Activated CD8-positive, alpha-beta memory T cell treated with anti-CD3 and anti-CD28 coated beads, Interleukin-2, amount 50 U/mL, for 48 hours (primary cell): ENCODE measurements at places on chromosomes 2 and 18.

DNA sequence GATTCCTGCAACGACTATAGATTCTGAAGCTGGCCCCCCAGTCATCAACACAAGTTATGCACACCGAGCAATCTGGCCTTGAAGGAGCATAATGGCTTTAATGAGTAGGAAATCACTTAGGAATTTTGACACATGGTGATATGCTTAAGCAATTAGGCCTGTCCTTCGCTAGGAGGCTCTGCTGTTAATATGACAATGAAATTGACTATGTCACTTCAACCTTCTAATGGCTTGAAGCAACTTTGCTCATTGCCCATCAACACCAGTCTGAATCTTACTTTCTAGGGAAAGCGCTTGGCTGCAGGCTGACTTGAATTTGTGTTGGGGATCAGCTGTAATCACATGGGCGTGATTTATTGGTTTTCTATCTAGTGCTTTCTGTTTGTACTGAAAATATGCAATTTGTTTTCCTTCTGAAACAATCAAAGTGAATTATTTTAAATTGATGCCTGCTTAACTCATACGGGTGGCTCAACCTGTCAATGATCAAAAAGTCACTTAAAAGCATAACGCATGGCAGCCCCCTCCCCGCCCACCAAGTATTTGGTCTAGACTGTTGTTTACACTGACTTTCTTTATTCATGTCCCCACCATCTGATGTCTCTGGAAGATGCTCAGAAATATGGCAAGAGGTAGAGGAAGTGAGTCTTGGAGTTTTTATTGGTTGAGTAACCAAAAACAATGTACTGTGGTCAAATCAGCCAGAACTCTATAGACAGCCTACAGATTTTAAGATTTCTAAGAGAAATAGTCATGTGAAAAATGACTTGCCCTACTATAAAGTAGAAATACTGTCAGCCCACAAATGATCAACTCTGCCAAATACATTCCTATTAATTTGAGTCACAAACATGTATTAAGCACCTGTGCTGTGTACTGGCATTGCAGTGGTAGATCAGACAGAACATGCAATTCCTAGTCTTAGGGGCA lies 344.9 kb downstream of the RBM43 start:
- DNase-seq: no peak

DNA sequence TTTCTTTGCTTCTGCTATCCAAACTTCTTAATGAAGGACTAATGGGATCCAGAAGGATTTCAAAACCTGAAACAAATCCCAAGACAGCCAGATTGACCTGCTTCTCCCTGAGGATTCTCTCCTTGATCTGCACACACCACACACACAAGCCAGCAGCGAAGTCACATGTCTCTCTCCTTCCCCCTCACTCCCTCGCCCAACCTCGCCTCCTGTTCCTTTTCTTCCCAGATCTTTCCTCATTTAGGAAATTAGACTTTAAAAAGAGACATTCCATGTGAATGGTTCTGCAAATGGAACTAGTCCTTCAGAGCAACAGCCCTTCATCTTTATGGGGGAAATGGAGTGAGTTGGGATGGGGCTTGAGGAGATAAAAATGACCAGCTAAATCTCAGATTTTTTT lies 639.1 kb upstream of the SETBP1 start:
- no peak for DNase-seq

DNA sequence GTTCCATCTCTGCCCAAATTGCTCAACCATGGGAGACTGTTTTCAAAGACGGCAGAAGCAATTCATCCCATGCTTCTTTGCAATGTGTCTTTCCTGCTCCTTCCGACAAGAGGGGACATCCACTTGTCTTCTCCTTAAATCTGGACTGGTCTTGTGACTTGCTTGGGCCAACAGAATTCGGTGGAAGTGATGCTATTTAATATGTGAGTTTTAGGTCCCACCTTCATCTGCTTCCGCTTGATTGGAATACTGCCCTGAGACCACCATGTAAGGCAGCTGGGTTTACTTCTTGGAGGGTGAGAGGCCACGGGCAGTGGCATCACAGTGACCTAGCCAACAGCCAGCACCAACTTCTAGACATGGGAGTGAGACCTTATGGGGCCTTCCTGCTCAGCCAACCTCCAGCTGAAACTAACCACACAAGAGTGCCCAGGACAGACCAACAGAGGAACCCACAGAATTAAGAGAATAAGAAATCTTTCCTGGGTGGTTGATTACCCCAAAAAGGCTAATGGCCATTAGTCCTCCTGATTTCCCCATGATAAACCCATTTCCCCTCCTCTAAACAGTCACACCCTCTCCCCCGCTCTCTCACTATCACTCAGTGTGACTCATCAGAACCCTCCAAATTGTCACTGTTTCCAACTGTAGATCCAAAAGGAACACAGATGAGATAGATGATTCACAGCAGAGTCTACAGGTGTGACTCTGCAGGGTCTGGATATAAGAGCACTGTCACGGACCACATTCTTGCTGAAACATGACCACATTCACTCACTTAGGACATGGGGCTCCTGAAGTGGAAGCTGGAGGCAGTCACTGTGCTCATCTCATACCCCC lies 16.2 kb upstream of the RHOB start:
- peak; percentile 45 for DNase-seq

- peak; percentile 76 for DNase-seq
Measured at GRCh38 chr18:42298759-42299675, 344.0 kb downstream of the PIK3C3 start.

GRCh38 chr18:63262369-63263335 lies 56.9 kb downstream of the BCL2 start:
- DNase-seq: no peak

- no peak for DNase-seq
Measured at GRCh38 chr2:219099329-219099728, 38.6 kb upstream of the IHH start.

- DNase-seq: no peak
Measured at GRCh38 chr18:31219395-31219794, 56.7 kb upstream of the DSC1 start.

GRCh38 chr18:6280211-6280743 lies 134.4 kb downstream of the L3MBTL4 start:
- DNase-seq: no peak

DNA sequence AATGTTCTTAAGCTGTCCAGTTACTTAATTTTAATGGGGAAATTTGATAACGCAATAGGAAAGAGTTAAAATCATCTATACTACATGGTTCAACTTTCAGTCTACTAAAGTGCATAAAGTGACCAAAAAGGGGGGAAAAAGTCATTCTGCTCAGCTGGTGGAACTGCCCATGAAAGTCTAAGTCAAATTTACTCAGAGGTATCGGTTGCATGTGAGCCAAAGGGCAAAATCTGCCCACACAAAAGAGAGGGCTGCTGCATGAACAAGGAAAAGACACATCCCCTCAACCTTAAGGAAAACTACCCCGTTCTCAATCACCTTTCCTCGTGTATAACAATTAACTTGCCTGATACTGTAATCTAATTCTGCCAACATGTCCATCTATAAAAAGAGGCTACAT lies 126.1 kb downstream of the TCF4 start:
- no peak for DNase-seq

- no peak for DNase-seq
Measured at GRCh38 chr2:163734401-163734800, 1.4 kb downstream of the FIGN start.

DNA sequence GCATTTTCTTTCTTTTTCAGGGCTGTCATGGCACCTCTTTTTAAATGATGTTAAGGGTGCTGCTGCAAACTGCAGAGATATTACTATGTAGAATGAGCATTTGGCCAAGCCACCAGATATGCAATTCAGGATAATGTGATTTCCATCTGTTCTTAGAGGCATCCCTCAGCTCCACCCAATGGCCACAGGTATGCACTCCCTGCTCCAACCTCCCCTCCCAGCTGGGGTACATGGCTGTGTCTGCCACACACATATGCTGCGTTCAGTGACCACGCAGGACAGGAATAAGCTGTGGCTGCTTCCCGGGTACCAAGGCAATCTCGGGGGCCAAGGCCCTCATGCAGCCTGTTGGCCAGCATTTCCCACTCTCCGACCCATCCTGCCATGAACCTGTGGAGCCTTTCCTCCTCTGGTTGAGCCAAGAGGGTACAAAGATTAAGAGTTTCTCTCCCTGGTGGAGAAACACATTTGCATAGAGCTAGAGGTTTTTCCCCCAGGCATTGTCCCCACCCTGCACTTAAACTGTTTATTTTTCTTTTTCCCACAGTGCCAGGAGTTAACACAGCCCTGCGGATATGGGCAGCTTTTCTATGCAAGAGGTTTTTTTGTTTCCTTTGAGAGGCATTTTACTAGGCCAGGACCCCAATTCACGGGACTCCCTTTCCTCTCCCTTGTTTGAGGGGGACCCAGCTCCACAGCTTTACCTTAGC lies 147.0 kb downstream of the GCA start:
- no peak for DNase-seq

DNA sequence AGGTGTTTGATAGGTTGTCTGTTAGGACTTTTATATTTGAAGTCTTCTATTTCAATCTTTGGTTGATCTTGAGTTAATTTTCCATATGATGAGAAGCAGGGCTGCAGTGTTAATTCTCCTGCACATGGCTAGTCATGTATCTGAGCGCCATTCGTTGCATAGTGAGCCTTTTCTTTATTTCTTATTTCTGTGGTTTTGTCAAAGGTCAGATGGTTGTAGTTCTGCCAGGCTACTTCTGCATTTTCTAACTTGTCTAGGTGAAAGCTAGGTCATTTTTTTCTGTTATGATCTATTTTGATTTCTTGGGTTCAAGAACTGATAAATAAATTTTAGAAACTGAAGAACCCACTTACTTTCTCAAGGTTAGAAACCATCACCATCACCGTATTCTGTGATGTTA lies 56.7 kb downstream of the CCDC74A start:
- no peak for DNase-seq

- DNase-seq: no peak
Measured at GRCh38 chr2:20299113-20299512, 51.5 kb downstream of the PUM2 start.

GRCh38 chr2:177972782-177973181 lies 99.8 kb downstream of the PDE11A start:
- DNase-seq: no peak

DNA sequence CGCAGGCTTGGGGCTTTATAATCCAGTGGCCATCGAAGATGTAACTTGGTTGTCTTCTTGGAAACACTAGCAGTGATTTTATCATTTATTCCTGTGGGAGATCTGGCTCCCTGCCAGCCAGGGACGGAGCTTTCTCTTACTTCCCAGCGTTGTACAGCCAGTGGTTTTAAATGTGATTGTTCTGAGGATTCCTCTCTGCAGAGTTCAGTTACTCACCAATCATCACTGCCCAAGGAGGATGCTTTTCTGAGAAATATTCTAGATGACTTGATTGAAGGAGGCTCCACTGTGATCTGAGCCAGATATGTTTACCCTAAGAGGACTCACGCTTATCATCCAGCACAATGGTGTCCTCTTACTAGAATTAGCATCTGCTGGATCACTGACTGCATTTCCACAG lies 744.3 kb downstream of the RNF144A start:
- no peak for DNase-seq

- no peak for DNase-seq
Measured at GRCh38 chr2:143321994-143322393, 192.8 kb downstream of the ARHGAP15 start.

DNA sequence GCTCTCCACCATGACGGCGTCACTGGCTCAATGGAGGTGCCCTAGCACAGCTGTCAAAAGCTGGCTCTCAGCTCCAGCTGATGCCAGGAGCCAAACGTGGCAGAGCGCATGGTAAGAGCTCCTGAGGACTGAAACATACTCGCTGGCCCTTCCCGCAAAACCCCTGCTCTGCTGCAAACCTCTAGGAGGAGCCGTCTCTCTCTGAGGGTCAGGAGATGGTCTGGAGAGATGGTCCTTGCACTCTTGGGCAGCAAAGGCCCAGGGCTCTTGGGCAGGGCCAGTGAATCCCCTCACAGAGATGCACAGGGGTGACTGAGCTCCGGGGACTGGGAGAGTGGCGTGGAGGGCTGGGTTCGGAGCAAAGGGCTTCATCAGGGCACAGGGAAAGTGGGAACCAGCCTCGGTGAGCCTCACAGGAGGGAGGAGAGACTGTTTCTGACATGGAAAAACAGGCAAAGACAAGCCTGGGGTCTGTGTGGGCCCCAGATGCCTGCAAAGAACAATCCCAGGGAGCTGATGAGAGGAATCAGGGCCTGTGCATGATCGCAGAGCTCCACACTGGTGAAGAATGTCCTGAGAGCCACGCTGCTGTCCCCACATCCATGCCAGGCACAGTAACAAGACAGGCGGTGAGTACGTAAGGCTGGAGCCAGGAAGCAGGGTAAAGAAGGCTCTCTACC lies 17.2 kb downstream of the SNORC start:
- peak; percentile 40 for DNase-seq

DNA sequence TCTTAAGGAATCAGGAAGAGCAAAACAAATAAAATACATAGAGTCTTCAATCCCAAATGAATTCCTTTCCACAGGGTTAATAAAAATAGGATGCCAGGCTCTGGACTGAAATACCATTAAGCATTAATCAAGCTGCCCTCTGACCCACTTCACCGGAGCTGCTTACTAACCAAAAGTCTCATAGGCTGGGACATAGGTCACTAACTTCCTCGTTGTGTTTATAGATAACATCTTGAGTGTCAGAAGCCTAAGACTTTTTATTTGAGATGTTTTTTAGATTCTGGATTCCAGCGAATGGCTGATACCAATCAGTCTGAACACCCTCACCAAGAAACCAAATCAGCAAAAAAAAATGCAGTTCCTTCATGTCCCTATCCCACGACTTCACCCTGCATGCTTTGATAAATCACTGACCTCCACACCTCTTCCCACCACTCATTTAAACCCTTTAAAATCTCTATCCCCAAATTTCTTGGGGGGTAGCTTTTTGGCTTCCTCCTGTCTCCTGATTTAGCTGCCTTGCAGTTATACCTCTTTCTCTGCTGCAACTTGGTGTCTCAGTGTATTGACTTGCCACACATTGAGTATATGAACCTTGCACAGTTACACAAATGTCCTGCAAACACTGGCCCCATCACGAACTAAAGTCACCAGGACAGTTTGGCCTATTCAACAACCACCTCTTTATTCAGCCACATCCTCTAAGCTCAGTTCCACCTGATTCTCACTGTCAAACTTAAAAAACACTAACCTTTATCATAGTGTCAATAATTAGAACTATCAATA lies 399.3 kb downstream of the METTL4 start:
- DNase-seq: no peak

- DNase-seq: no peak
Measured at GRCh38 chr18:32317651-32318050, 127.8 kb downstream of the MEP1B start.

- no peak for DNase-seq
Measured at GRCh38 chr2:32474381-32474780, 117.6 kb downstream of the BIRC6 start.

DNA sequence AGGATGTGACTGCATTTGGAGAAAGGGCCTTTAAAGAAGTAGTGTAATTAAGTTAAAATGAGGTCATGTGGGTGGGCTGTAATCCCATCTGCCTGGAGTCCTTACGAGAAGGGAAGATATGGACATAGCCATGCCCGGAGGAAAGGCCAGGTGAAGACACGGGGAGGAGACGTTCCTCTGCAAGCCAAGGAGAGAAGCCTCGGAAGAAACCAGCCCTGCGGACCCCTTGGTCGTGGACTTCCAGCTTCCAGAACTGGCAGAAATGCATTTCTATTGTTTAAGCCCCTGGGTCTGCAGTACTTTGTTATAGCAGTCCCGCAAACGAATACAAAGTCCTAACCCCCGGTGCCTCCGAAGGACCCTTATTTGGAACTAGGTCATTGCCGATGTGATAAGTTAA lies 87.6 kb upstream of the TAF1B start:
- no peak for DNase-seq

GRCh38 chr2:76154981-76155380 lies 444.3 kb upstream of the GCFC2 start:
- no peak for DNase-seq
